RKO (cell line): ENCODE measurements at places on chromosomes 5 and 9.

GRCh38 chr9:93829271-93830011 lies 125.7 kb downstream of the BARX1 start:
- DNase-seq = no peak

GRCh38 chr9:69554945-69555344 lies 117.2 kb downstream of the APBA1 start:
- DNase-seq = no peak

DNA sequence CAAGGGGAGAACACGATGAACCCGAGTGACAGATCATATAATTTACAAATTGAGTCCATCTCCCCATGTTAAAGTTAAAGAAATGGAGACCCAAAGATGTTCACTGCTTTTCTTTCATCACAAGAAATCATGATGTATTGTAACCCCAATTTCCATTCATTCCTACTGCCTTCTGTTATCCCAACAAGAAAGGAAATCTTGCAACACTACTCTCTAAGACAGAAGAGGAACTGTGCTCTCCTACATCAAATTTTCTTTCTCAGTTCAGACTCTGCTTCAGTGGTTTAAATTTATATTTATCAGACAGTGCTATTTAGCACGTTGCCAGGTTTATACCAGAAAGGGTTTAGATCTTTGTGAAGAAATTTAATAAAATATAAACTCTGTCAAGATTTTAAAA lies 83.8 kb upstream of the RASA1 start:
- DNase-seq = no peak

- no peak for DNase-seq
These were observed 296.4 kb downstream of the TLR4 start for GRCh38 chr9:118000581-118000980.

- no peak for DNase-seq
These were observed 79.7 kb upstream of the SSBP2 start for GRCh38 chr5:81830596-81830995.

DNA sequence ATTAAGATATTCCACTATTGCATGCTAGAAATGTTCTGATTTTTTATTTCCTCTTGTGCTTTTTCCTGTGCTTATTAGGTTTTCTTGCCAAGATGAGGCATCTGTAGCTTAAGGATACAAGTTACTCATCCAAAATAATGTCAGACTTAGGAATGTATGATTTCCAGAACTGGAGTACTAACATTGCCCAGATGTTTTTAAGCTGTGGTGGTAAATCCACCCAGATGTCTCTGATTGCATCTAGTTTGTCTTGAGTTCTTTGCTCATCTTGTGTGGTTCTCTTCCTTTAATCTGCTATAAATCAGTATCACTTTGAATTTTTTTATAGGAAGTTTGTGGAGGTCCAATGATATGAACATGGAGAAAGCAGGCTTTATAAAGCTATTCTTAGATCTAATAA lies 337.5 kb upstream of the ZNF608 start:
- no peak for DNase-seq

- DNase-seq = peak; percentile 37
These were observed 943 bp downstream of the CLTB start for GRCh38 chr5:176415240-176415951.

- no peak for DNase-seq
These were observed 23.4 kb downstream of the WNK2 start for GRCh38 chr9:93207326-93207814.

GRCh38 chr5:171776770-171777759 lies 8.6 kb upstream of the SMIM23 start:
- DNase-seq = no peak

DNA sequence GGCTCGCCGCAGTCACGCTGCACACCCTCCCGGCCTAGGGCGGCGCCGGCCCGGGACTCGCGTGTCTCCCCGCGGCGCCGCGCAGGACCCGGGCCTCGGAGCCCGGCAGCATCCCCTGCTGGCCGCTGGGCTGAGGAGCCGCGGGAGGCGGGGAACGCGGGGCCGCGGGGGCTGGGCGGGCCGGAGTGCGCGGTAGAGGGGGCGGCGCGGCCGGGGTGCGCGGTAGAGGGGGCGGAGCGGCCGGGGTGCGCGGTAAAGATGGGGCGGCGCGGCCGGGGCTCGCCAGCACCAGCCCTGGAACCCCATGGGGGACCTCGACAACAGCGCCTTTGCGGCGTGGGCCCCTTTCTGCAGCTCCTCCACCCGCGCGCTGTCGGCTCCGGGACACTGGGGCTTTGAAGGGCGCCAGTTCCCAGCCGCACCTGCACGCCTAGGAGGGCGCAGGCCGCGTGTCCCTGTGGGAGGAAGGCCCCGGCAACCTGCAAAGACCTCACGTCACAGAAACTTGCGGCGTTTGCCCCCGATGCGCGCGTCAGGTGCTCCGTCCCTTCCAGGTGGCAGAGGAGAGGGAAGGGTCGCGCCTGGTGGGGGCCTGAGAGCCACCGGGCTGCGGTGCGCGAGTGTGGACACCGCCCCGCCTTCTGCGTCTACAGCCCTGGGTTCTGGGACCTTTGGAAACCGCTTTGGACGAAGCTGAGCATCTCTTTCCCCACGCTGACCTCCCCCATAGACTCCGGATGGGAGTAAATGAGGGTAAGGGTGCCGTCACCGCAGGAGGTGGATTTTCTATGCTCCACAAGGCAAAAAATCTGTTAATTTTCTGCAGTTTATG lies 49.6 kb downstream of the NSUN2 start:
- no peak for DNase-seq

DNA sequence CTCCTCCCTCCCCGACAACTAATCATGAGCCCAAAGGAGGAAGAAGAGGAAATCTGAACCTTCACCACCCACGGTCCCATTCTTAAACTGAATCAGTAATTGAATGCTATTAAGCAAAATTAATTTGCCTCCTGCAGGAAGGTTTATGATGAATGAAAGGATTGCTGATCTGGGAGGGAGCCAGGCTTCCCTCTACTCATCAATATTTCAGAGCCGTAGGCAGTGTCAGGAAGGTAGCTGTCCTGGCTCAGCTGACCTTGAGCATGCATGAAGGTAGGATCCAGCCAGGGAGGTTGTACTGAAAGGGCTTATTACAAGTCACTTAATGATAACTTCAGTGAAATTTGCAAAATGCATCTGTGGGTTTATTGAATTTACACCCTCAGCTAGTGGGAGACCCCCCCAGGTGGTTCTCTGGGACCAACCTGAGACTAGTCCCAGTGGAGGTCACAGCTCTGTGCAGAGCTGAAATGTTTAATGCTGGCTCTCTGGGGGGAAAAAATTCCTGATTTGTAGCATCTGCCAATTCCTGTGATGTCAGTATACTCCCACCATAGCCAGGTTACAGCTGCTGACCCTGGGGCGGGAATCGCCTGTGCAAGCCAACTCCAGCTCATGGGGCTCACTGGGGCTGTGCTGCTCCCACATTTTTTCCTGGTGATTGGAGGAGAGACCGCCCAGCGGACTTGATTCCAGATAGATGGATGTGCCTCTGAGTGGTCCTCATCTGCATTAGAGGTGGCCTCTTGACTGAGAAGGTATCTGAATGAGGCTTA lies 47.9 kb upstream of the NCS1 start:
- DNase-seq = no peak

DNA sequence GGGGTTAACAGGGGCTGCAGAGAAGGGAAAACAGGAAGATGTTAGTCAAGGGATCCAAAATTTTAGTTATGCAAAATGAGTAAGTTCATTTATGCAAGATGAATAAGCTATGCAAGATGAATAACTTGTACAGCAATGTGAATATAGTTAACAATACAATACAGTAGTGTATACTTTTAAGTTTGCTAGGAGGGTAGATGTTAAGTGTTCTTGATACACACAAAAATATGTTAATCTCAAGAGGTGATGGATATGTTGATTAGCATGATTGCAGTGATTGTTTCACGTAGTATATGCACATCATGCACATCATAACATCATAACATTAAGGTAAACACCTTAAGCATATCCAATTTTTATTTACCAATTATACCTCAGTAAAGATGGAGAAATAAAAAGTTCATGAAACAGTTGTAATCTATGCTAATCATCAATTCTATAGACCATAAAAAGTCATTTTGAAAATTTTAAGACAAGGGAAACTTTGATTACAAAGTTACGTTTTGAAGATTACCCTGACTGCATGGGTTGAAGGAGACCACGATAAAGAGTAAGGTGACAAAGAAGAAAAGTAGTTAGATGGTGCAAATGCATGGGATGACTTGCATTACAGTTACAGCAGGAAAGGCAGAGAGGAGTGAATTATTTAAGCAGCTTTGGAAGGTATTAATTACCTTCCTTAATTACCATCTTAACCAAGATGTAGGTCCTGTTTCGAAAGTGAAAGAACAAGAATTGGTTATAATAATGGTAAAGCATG lies 31.4 kb downstream of the FAM174A start:
- no peak for DNase-seq

GRCh38 chr9:125744616-125745015 lies 2.6 kb upstream of the PBX3 start:
- peak; percentile 87 for DNase-seq

DNA sequence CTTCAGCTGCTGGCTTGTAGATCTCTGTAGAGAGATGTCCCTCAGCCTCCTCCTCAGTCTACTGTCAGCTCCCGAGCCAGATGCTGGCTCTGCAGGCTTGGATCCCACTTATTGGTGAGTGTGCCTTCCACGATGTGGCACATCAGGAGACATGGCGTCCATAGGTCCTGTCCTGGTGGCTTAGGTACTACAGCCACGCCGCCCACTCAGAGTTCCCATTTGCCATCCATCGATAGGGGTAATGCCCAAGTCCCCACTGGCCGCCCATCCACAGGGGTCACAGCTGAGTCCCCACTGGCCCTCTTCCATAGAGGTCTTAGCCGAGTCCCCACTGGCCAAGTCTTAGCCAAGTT lies 17.3 kb downstream of the EXOC3 start:
- DNase-seq = no peak

GRCh38 chr5:102295534-102296177 lies 428 bp downstream of the SLCO4C1 start:
- no peak for DNase-seq

GRCh38 chr5:26530305-26530704 lies 508.1 kb downstream of the CDH9 start:
- DNase-seq = no peak

- DNase-seq = no peak
These were observed 32.8 kb downstream of the VPS13A start for GRCh38 chr9:77210116-77210515.

DNA sequence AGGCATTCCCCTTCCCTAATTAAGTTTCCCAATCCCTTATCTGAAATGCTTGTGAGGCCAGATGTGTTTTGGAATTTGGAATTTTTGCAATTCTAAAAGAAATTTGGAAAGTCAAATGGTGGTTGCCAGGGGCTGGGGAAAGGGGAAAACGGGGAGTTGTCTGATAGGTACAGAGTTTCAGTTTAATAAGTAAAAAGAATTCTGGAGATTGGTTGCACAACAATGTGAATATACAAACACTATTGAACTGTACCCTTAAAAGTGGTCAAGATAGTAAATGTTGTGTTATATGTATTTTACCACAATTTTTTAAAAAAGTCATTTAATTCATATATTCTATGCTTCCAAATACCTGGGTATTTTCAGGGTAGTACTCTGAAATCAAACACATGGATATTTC lies 154.5 kb downstream of the ADAMTS12 start:
- DNase-seq = no peak

DNA sequence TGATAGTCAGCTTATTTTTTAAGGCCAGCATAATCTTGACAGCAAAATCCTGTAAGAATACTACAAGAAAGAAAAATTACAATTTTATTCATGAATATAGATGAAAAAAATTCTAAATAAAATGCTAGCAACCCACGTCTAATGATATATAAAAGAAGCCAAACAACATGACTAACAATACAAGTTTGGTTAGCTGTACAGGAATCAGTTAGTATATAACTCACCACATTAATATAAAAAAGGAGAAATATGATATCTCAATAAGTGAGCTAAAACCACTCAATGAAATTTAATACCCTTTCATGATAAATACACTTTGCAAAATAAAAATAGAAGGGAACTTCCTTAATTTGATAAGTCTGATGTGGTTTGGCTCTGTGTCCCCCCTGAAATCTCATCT lies 139.7 kb upstream of the MAN2A1 start:
- no peak for DNase-seq

- DNase-seq = no peak
These were observed 110.1 kb upstream of the OTULINL start for GRCh38 chr5:14471507-14471906.

- DNase-seq = no peak
These were observed 37.4 kb downstream of the MEGF9 start for GRCh38 chr9:120676767-120677402.

DNA sequence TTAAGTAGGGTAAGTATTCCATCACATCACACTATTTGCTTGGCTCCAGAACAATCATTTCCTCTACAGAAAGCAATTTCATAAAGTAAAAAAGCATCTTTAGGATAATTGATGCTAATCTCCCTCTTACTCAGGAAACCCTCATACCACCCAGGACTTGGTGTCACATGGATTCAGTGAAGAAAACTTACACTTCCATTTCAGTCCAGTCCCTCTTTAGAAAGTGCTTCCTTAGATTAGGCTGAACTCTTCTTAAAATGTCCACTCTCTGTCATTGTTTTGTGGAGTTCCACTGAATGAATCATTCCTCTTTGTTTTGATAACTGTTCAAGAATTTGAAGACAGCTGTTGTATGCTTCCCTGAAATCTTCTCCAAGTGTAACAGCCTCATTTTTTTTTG lies 144.0 kb upstream of the ZNF462 start:
- no peak for DNase-seq
